ENCODE measurements at places on chromosomes 12 and 14.

- no peak for DNase-seq
Observed at GRCh38 chr12:64296301-64296700, 74.2 kb upstream of the KICS2 start.

DNA sequence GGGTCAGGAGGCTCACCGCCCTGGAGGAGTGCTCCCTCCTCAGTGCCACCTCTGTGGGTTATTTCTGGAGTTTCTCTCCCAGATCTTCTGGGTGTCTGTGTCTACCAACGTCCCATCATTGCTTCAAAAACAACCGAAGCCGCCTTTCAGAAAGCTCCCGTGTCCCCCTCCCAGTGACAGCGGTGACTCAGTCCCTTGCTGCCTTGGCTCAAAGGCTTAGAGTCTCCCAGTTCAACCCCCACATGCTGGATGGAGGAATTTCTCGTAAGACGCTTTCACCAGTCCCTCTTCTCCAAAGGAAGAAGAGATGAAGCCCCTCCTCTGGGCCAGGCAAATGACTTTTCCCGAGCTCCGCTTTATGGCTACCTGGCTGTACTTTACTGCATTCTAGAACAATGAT, 146.6 kb downstream of the RBM19 start:
- DNase-seq: no peak

- DNase-seq: no peak
Observed at GRCh38 chr14:86662334-86662733, 1132.4 kb downstream of the FLRT2 start.

DNA sequence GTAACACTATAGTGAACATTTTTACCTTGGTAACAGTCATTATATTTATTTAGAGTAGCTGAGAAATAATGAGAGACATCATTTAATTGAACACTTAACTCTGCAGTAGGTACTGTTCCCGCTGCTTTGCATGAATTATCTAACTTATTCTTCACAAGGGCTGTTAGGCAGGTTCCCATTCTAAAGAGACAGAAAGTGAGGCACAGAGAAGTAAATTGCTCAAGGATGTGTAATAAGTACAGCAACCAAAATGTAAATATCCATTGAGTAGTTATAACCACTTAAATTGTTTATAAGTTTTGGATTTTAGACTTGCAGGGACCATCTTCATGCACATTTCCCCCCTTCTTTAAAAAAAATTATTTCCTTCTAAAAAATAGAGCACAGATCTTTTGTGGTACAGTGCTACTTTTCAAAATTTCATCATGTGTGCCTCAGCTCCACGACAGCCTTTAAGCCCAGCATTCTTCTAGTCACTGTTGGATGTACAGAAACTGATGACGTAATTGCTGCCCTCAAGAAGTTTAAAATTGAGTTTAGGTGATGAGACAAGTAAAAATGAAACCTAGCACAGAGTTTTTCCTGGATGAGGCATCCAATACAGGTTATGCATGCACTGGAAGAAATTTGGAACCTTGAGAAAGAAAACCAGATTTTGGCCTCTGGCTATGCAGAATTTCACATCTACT, 6.0 kb upstream of the MANSC4 start:
- no peak for DNase-seq

GRCh38 chr14:33992274-33993007, 41.6 kb upstream of the EGLN3 start:
- DNase-seq: no peak

DNA sequence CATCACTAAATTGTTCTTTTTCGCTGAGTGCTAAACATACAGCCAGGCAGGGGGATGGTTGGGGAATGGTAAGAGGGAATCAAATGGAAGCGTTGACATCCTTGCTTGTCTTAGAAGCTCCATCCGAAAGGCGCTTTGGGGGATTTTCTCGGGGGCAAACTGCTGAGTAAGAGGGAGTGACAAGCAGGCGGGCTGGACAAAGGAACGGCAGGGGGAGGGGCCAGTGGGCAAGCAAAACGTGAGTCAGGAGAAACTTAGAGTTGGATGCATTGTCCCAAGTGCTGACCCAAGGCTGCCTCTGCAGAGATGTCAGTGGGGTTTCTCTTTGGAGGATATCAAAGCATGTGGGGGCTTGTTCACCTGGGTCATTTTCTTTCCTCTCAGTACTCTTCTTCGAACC, 480.5 kb downstream of the VRK1 start:
- no peak for DNase-seq

GRCh38 chr12:90244232-90244631, 535.6 kb upstream of the ATP2B1 start:
- DNase-seq: no peak

DNA sequence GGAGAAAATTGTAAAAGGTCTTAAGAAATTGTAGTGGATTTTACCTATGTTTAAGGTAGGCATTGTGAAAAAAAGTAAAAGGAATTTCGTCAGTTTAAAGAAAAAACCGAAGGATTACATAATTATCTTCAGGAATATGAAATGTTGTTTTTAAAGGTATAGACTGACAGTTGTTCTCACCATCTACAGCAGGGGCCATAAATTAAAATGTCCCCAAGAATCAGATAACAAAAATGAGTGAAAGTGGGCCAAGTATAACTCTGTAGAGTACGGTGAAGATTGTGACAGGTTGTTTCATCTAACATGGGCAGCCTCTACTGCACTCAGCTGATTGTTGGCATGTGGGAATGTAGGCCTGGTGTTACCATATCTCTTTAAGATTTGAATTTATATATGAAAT, 38.3 kb downstream of the YLPM1 start:
- DNase-seq: no peak

DNA sequence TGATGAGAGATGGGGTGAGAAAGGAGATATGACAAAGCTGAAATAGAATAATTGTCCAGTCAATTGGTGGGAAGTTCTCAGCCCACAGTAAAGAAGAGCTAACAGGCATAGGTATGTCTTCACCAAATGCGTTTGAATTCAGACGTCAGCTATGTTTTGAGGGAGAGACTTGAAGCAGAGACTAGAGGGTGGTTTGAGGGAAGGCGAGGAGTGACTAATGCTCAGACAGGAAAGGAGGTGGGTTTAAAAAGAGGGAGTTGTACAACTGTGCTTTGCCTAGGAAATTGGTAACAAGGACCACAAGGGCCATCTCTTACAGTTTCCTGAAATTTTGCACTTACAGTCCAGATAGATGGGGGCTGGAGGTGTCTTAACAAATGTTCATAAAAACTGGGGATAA, 6.4 kb downstream of the JKAMP start:
- no peak for DNase-seq

GRCh38 chr12:6550294-6551062, 5.4 kb downstream of the IFFO1 start:
- DNase-seq: no peak

DNA sequence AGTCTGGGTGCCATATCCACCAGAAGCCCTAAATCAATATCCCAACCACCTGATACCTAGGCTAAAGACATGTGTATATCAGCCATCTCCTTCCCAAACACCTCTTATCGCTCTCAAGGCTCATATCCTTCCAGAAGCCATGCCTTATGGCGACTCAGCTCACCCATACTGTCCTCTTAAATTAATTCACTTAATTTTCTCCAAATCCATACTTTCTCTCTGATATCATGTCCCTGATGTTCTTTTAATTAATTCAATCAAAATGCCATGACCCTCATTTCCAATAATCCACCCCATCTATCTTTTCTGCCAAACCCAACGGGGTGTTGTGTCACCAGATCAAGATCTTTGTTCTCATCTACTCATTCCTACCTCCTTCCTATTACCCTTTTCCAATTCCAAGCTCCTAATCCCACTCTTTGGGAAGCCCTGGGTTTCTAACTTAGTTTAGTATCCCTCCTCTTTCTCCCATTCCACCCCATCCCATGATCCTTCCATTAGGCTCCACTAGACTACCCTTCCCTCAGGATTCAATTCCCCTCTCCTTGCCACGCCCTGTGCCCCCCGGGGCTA, 723 bp downstream of the ATF7 start:
- no peak for DNase-seq

DNA sequence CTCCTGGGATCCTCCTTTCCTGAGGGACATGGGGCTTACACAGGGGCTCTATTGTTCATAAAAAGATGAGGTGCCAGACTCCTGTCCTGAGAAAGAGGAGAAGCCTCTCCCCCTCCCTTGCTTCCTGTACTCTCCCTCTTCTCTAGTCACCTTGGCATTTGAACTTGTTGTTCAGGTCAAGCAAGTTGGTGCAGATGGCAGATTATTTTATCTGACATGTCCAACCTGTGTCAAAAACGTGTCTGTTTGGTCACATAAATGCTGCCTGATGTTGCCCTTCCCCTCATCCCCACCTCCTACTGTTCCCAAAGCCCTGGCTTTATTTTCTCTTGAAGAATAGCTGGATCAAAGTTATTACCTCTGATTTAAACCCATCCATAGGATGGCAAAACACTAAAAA, 154.8 kb downstream of the TMX1 start:
- DNase-seq: no peak

- DNase-seq: no peak
Observed at GRCh38 chr12:6957741-6958608, 6.8 kb downstream of the PTPN6 start.

- DNase-seq: no peak
Observed at GRCh38 chr12:128662101-128662500, 161.7 kb downstream of the SLC15A4 start.

All from stimulated activated CD8-positive, alpha-beta memory T cell treated with anti-CD3 and anti-CD28 coated beads, Interleukin-2, amount 100 ng/mL, for 1 hour (primary cell).